ENCODE measurements at places on chromosomes 3 and 15.

DNA sequence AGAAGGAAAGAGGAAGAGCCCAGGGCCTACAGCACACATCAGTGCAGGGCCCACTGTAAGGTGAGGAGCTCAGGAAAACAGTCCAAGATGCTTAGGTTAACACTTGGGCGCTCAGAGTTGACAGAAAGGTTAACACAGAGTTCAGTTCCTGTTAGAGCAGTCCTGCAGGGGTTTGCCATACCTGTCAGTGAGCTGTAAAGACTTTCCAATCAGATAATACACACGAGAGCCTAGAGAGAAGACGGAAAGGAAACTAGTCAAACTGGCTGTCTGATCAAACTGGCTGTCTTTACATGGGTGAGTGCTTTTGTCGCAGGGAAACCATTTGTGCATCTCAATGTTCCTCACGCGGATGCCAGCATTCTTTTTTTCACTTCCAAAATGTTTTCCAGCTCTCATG is 61.4 kb upstream of the ARHGEF26 start:
- DNase-seq, result no peak

GRCh38 chr15:99721896-99722295 is 11.3 kb downstream of the LYSMD4 start:
- DNase-seq, result no peak

DNA sequence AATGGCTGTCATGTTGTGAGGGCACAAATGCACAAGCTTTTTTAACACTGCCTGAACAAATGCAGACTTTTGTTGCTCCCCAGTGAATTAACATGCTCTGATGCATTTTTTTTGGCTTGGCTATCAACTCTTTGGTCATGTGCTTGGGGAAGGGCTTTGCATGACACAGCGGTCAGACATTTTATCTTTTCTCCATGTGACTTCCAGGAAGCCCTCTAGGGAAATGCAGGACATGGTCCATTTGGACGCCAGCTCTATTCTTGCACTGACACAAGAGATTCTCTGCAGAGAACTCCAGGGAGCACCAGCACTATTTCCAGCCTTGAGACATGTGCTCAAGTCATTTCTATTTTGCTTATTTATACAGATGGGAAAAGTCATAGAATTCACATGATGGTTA is 46.2 kb downstream of the NEK11 start:
- DNase-seq, result no peak

GRCh38 chr3:45075821-45076625 is 49.9 kb downstream of the CLEC3B start:
- DNase-seq, result no peak

- peak; percentile 91 for DNase-seq
These were observed 17.6 kb downstream of the C15orf62 start for GRCh38 chr15:40787344-40787841.

GRCh38 chr3:41290736-41291135 is 91.4 kb downstream of the CTNNB1 start:
- DNase-seq, result no peak

DNA sequence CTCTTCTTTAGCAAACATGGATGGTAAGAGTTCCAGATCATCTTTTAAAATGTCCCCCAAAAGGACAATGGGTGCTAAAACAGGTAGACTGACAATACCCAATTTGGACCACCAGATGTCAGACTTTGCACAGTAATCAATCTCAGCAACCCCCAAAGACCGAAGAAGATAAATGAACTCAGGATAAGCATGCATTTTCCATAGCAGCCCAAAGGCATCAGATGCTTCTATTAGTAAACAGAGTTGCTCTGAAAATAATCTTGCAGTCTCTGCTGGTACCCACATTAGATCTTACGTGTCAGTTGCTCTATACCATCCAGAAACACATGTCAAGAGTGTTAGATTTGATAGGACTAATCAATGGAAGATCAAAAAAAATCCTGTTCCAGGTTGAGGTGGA is 20.6 kb downstream of the MYH15 start:
- DNase-seq, result peak; percentile 40

GRCh38 chr3:36904641-36905040 is 40.2 kb downstream of the TRANK1 start:
- no peak for DNase-seq

DNA sequence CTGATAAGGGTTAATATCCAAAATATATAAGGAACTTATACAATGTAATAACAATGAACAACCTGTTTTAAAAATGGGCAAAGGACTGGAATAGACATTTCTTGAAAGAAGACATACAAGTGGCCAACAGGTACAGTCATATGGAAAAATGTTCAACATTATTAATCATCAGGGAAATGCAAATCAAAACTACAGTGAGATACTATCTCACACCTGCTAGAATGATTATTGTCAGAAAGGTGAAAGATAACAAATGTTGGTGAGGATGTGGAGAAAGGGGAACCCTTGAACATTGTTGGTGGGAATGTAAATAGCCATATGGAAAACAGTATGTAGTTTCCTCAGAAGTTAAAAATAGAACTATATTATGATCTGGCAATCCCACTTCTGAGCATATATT is 20.4 kb downstream of the GOLM2 start:
- DNase-seq, result no peak

DNA sequence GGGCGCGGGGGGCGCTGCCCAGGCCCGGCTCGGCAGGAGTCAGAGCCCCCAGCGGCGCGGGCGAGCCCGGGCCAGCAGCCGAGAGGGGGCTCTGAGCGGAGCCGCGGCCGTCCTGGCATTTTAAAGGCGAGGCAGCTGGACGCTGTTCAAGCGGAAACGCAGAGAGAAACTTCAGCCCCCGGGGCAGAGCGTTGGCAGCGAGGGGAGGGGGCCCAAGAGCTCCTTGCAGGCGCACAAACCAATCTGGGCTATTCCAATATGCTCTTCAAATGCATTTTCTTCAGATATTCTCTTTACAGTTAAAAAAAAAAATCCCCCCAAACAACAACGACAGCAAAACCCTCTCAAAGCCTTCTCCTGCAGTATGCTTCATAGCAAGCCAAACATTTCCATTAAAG is at the start of gene CTXND1:
Gene CTXND1 (minus strand): TSS at position 93 of the 398 bp plus-strand sequence. CDS start 50,264 bp downstream, outside the sequence.
- no peak for DNase-seq

DNA sequence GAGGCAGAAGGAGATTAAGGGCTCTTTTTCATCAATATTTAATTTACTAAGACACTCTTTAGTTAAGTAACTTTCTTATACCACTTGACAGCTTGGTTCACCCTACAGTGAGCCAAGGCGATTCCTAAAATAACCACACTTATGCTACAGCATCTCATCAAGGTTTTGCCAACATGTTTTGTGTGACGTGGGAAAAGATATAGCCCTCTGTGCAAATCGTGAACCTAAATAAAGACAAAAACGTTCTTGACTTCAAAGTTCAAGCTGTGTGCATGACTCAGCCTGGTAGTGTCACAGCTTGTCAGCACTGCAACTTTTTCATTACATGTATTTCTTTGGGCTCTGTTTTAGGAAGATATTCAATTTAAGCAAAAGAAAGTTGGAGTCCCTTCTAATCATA is 297.0 kb upstream of the EPHA3 start:
- DNase-seq, result no peak

DNA sequence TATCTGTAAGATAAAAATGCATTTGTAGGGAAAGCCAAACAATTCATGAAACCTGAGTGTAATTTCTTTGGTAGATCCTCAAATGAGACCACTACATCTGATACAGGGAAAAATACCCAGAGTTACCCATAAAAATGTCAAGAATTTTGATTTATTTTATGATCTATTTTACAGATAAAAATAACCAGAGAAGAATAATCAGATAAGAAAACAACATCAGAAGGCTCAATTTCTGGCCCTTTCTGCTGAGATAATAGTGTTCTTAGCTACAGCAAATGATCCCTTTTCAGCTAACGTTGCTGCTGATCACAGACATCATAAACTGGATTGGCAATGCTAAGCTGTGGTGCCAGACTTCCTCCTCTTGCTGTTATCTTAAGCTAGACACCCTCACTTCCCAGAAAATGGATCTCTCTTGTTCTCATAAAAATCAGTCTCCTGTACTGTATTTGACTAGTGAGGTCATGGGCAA is 21.3 kb upstream of the TMEM108 start:
- DNase-seq, result no peak

GRCh38 chr3:57140894-57141293 is 24.3 kb downstream of the IL17RD start:
- no peak for DNase-seq

DNA sequence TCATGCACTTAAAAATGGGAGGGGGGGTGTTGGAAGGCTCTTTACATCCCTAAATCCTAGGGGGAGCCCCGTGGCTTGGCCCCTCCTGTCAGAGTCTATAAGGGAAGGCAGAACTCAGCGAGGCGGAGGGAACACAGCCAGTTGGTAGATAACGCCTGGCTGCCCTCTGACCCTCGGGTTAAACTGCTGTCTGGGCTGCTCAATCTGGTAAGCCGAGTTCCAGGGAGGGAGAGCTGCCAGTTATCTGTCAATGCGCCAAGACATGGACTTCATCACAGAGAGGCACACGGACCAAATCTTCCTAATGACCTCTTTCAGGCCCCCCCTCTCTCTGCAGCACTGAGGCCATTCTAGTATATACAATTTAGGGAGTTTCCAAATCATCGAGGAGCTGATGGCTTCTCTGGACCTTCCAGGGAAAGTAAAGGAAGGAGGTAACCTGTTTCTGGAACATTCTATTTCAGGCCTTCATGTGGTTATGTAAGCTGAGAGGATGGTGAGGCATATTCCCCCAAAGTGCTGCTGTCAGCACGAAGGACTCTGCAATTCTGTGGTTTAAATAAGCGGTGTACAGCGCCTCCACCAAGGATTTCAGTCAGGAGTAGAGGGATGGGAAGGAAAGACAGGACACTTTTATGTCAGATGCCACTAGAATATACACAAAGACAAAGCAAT is 349.0 kb downstream of the MCTP2 start:
- DNase-seq, result no peak

- DNase-seq, result peak; percentile 48
These were observed 25.6 kb upstream of the GPR171 start for GRCh38 chr3:151228666-151229040.

DNA sequence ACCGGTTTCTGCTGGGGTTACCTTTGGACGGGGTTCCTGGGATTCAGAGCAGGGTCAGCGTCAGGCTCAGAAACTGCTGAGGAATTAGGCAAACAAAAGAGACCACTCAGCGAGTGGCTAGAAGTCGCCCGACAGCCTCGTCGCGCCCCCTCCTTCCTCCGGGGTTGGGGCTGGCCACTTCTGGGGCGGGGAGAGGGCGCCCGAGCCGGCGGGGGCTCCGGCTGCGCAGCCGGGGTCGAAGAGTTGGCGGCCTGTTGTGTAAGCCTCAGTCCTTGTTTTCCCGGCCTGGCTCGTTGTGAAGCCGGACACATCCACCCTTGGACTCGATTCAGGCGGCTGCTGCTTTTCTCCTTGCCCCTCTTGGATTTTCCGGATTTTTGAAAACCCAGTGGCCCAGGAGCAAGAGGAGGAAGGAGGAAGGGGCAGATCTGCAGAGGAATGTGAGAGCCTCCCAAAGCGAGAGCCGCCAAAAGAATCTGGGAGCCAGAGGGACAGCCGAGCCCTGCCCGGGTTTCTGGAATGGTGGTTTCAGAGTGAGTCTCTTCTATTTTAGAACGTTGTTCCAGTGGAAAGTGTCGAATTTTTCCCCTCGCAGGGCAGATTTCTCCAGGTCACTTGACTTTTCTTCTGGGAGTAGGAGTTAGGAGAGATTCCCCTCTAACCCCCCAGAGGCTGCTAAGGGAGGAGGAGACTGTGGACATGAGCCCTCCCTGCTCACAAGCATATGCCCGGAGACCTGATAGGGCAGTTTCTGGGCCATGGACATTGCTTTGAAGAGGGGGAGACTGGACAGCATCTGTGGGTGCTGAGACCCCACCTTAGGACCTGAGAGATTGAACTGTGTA is 666 bp downstream of the SNX33 start:
- DNase-seq, result no peak

DNA sequence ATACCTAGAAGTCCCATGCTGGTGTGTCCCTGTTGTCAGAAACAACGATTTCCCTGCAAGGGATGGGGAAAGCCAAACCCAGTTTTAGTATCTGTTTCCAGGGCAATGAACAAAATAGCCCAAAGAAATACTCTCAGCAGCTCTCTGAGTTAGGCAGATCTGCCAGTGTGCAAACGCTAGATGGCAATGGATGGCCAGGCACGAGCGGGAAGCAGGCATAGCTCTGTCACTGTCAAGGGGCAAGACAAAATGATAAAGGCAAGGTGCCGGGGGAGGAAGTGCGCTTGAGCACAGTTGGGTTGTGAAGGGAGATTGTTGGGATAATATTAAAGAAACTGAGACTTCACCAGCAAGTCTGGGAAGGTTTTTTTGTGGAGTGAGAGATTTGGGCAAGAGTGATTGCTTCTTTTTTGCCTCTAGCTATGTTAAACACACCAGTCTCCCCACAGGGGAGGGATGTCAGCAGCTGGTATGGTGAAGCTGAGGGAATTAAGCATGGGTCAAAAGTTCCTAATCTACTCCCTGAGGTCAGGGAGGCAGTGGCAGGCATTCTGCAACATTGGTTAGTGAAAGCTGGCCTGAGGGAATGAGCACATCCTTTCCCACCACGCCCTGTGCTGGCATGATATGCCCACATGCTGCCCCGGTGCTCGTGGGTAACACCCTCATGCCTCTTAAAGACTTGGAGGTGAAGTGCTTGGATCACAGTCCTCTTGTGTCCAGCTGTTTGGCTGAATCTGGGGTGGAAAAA is 117.5 kb downstream of the PDCD6IP start:
- no peak for DNase-seq

GRCh38 chr3:22951910-22952309 is 251.2 kb upstream of the UBE2E2 start:
- DNase-seq, result no peak

GRCh38 chr3:114809668-114810413 is 337.2 kb downstream of the ZBTB20 start:
- DNase-seq, result no peak

- DNase-seq, result no peak
These were observed 156.0 kb downstream of the NSMCE3 start for GRCh38 chr15:29113336-29114220.

DNA sequence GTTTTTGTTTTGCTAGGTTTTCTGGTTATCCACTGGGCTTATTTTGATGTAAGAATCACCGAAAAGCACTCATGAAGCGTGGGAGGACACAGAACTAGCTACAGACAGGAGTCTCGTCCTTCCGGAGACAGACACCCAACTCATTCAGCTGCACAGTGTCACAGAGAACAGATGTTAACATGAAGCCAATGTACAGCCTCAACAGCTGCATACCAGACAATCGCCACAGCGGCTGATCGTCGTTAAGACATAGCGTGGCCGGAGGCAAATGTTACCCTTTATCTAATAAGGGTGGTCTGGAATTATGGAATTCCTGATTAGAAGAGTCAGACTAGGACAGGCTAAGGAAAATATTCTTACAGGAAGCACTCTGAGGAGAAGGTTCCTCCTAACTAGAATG is 1.1 kb upstream of the PYGO1 start:
- DNase-seq, result no peak

DNA sequence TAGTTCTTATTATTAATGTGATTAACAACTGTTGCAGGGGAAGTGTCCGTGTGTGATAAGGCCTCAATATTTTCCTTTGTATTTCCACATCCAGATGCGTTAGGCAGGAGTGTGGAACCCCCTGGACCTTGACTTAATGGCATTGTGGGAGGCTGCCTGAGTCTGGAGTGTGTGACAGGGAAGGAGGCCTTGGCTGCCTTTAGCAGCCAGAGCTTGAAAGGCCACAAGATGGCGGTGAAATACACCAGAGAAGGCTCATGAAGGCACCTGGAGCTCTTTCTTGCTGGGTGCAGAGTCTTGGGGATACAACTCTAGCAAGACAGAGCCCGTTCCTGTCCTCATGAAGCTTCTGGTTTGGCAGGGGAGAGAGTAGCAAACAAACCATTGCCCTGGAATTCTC is 36.9 kb downstream of the POLR2M start:
- DNase-seq, result no peak

GRCh38 chr3:157493627-157494550 is 9.3 kb downstream of the VEPH1 start:
- DNase-seq, result peak; percentile 75
